Stimulated activated CD4-positive, alpha-beta T cell treated with anti-CD3 and anti-CD28 coated beads, Interleukin-12 subunit alpha, Interleukin-12 subunit beta, amount 100 ng/mL, for 24 hours (primary cell): ENCODE measurements at places on chromosomes 1 and 21.

GRCh38 chr1:6634371-6635052 is 9.8 kb downstream of the THAP3 start:
- no peak for DNase-seq

GRCh38 chr1:214525535-214526019 is 25.8 kb downstream of the PTPN14 start:
- no peak for DNase-seq

GRCh38 chr1:19737104-19737825 is 62.5 kb downstream of the TMCO4 start:
- DNase-seq: no peak

DNA sequence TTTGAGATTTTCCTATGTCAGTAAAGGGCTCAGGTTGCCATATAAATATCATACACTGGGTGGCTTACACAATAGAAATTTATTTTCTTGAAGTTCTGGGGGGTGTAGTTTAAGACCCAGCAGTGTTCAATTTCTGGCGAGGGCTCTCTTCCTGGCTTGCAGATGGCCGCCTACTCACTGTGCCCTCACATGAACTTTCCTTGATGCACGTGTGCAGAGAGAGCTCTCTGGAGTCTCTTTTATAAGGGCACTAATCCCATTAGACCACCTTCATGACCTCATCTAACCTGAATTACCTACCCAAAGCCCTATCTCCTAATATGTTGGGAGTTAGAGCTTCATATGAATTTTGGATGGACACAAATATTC is 21.1 kb downstream of the TMEM51 start:
- no peak for DNase-seq

GRCh38 chr1:27166351-27166802 is 11.5 kb upstream of the SLC9A1 start:
- no peak for DNase-seq

GRCh38 chr1:43300378-43301094 is at the start of gene TIE1:
TSS of gene TIE1 (plus strand) at chr1:43300982. CDS start at chr1:43301072, 90 bp downstream.
- no peak for DNase-seq

- DNase-seq: no peak
Observed at GRCh38 chr1:235023711-235024439, 104.8 kb downstream of the TOMM20 start.

DNA sequence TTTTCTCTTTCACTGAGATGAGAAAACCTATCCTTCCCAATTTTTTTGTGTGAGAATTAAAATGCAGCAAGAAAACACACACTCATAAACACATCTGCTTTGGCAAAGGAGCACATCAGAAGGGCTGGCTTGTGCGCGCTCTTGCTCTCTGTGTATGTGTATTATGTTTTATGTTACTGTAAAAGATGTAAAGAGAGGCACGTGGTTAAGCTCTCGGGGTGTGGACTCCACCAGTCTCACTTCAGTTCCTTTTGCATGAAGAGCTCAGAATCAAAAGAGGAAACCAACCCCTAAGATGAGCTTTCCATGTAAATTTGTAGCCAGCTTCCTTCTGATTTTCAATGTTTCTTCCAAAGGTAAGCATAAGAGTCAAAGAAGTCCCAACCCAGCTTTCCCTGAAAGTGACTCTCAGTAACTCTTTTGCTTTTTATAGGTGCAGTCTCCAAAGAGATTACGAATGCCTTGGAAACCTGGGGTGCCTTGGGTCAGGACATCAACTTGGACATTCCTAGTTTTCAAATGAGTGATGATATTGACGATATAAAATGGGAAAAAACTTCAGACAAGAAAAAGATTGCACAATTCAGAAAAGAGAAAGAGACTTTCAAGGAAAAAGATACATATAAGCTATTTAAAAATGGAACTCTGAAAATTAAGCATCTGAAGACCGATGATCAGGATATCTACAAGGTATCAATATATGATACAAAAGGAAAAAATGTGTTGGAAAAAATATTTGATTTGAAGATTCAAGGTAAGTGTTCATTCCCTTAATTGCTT is at the start of gene CD2:
TSS of gene CD2 (plus strand) at position 233 of the 780 bp plus-strand sequence. CDS start at position 296, 63 bp downstream.
- DNase-seq: no peak

DNA sequence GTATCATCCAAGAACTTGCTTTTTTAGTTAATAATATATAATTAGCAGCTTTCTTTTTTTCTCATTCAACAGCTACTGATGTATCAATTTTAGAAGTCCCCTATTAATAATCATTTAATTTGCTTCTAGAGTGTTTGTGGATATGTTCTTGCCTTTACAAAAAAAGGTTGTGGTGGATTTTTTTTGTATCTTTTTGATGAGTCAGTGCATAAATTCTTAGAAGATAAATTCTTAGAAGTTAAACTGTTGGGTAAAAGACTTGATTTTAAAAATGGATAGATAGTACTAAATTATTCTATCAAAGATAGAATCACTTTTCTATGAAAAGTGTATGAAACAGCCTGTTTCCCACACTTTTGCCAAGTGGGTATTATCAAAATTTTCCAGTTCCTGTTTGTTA is 11.9 kb downstream of the FGGY start:
- no peak for DNase-seq

DNA sequence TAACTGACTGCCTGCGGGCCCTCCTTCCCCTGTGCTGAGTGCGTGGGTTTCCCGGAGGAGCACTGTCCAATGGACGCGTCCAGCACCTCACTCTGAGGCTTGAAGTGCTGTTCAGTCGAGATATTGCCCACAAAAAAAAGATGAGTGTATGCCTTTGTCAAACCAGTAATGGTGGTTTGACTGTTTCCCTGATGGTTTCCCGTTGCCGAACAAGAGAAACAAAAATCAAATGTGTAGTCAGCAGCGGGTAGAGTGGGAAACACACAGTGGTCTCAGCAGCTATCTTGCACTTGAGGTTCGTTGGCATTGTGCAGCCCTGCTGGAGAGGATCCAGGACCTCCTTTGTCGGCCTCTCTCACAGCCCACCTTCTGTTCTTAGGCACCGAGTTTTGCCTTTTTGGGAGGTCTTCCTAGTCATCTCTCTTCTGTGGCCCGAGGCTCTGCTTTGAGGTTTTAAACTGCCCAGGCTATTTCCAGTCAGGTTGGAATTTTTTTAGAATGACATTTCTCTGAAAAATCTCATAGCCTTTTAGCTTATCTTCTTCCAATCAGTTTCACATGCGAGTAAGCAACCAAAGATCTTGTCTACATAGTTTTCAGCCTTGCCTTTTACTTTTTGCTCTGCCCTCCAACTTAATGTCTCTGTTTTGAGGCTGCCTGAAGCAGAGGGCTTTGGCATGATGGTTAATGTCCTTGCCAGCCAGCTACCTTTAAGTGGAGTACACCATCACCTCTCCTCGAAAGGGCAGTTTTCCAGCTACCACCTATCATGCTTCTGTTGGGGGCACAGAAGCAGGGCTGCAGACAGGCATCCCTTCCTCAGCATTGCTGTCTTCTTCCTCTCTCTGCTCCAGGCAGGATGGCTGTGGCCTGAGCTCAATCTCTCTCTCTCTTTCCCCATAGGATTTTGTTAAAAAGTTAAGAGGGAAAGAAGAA is 132.3 kb downstream of the URB2 start:
- DNase-seq: no peak

DNA sequence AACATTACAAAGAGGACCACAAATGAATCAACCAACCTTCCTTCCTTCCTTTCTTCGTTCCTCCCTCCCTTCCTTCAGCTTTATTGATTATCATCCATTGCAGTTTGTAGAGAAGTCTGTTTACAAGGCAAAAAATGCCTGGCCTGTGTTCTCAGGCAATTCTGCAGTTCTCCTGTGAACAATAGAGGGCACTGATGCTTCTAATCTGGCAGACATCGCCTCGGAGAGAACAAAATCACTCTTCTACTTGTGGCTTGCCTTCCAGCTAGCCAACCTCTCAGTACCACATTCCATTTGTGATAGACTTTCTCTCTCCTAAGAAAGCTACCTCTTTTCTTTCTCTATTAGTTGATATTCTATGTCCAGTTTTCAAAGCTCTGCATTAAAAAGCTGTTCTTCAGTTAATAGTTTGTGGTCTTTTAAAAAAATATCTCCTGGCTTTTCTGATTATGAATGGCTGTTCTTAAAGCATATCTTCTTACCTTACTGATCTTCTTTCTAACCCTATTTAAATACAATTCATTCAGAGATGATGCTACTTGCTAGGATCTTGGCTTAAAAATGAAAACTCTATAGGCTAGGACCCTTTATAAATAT is 26.9 kb upstream of the ESRRG start:
- DNase-seq: no peak

- DNase-seq: no peak
Observed at GRCh38 chr1:2385606-2386280, 5.6 kb downstream of the MORN1 start.

GRCh38 chr1:195899762-195900352 is 708.4 kb downstream of the KCNT2 start:
- no peak for DNase-seq

DNA sequence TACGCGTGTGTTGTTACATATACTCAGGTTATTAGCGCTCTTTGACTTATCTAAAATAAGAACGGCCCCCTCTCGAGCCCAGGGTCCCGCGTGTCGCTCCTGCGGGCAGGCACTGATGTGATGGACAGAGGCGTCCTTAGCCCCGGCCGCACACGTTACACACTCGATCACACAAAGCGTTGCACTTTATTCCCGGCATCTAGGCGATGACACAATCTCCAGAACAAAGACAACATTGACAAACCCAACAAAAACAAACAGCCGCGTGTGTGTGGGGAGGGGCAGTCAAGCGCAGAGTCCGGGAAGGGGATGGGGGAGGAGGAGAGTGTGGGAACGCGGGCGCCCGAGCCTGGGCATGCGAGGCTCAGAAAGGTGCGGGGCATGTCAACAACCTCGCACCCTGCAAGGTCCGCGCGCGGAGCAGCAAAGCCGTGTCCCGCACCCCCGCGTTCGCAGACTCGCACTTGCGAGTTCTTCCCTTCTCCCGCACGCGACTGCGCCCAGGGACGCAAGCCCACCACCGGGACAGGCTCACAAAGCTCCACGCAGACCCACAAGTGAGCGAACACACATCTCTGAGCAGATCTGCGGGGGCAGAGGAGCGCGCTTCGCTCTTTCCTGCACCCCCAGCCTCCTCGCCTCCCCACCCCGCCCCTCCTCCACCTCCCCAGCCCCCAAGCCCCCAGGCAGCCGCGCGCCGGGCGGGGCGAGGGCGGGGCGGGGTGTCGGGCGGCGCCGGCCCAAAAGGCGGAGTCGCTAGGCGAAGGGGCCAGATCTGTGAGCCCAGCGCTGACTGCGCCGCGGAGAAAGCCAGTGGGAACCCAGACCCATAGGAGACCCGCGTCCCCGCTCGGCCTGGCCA is at the start of gene EFNA1:
TSS of gene EFNA1 (plus strand) at position 772 of the 862 bp plus-strand sequence. CDS start 102 bp downstream, outside the sequence.
- no peak for DNase-seq

GRCh38 chr1:1068517-1069055 is 5.5 kb downstream of the RNF223 start:
- DNase-seq: no peak

DNA sequence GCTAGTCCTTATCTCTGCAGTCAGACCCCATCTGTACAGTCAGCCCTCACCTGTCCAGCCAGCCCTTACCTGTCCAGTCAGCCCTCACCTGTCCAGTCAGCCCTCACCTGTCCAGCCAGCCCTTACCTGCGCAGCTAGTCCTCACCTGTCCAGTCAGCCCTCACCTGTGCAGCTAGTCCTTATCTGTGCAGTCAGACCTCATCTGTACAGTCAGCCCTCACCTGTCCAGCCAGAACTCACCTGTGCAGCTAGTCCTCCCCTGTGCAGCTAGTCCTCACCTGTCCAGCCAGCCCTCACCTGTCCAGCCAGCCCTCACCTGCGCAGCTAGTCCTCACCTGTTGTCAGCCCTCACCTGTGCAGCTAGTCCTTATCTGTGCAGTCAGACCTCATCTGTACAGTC is 506.8 kb downstream of the NPHP4 start:
- no peak for DNase-seq

GRCh38 chr1:221851336-221851735 is 109.4 kb upstream of the DUSP10 start:
- no peak for DNase-seq

DNA sequence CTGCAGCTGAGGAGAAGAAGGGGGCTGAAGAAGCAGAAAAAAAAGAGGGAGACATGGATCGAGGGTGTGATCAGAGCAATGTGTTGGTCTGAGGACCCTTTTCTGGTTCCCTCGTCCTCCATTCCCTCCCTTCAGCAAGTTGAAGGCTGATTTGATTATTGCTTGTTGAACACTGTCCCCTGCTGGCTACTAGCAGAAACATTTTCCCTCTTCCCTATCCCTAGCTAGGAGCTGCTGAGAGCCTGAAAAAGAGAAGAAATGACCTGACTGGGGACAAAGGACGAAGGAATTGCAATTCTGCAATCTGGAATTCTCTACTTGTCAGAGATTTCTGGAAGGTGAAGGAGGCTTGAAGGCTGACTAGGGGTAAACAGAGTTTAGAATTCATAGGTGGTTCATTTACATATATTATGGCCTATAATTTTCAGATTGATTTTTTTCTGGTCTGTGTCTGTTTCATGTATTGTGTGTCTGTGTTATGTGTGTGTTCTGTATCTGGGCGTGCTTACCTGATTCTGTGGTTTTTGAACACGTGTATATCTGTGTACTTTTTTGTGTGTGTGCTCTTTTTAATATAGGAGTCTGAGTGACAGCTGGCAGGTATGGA is 9.8 kb downstream of the NHLH1 start:
- no peak for DNase-seq

- peak; percentile 16 for DNase-seq
Observed at GRCh38 chr1:33094971-33095604, 14.1 kb downstream of the AZIN2 start.

DNA sequence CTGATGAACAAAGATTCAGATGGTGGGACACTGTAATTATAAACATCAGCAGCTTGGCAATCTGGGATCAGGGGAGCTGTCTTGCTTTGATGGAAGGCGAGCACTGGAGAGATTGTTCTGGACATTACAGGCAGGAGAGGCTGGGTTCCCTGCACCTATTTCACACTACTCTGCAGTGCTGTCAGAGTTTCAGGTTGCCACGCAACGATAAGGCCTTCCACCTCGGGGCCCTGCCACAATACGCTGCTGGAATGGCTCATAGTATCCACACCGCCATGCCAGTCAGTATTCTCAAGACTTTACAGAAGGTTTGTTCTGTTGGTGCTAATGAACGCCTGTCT is 96.8 kb downstream of the GLIS1 start:
- no peak for DNase-seq

- DNase-seq: no peak
Observed at GRCh38 chr1:40247655-40248054, at the start of gene TMCO2. TSS of gene TMCO2 (plus strand) at chr1:40247937. CDS start at chr1:40247994, 57 bp downstream.

DNA sequence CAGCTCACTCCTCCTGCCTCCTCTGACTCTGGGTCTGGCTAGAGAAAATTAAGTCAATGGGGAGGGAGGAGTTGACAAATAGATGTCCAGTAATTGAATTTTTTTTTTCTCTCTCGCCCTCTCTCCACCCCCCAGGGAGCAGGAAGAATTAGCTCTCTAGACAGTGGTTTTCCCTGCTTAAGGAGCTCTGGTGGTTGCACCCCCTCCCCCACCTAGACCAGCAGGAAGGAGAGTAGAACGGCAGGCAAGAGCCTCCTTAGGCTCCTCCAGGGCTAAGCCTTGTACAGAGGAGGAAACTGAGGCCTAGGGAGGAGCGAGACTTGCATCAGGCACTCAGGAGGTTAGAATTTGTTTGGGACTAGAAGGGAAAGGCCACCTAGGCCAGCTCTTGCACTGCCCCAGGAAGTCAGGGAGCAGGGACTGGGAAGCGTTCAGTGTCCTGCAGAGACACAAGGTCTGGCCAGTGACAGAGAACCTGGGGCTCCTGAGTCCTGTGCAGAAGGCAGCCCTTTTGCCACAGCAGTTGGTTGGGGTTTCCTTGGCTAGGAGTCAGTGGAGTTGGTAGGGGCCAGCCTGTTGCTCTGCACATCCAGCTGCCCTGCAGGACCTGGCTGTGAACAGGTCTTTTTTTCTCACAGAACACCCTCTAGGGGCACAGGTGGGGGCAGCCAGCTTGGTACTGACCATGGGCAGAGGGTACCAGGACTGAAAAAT is 49.5 kb upstream of the ACOT11 start:
- DNase-seq: no peak
